ENCODE measurements at places on chromosomes 5 and 9.
A peak's percentile ranks its signal among the peaks of the same experiment; 100 is the strongest.

DNA sequence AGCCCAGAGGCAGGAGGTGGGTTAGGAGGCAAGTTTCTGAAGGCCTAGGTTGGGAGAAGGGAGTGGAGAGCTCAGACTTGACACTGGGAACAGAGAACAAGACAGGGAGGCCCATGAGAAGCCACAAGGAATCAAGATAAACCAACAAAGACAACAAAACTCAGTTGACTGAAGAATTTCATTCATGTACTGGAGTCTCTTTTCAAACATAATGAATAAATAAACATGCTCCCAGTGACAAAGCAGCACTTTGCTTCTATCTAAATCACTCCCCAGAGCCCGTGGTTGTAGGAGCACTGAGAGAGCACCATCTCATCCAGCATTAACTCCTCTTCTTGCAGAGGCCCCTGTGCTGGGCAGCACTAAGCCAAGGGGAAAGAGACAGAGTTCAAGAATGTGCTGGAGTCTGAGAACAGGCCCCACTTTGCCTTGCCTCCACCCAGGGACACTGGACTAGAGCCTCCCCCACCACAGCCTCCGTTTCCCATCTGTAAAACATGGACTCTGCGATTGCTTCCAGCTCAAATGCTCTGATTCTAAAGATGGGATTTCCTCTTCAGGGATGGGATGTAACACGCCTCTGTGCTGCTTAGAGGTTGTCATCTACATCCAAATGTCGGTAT lies 282.0 kb downstream of the SPOCK1 start:
- H3K27me3 ChIP-seq, result no peaks in the 10 kb centered on the region
- H3K4me1 ChIP-seq, result peaks cover 77% of the 10 kb centered on the region
- no peaks in the 10 kb centered on the region for H3K36me3 ChIP-seq

- H3K4me3 ChIP-seq, result no peak overlapping the region
- H3K4me1 ChIP-seq, result no peaks in the 10 kb centered on the region
- no peak for DNase-seq
- no peak overlapping the region for H3K27ac ChIP-seq
- H3K36me3 ChIP-seq, result no peaks in the 10 kb centered on the region
Measured at GRCh38 chr5:142204219-142204618, 95.6 kb downstream of the NDFIP1 start.

DNA sequence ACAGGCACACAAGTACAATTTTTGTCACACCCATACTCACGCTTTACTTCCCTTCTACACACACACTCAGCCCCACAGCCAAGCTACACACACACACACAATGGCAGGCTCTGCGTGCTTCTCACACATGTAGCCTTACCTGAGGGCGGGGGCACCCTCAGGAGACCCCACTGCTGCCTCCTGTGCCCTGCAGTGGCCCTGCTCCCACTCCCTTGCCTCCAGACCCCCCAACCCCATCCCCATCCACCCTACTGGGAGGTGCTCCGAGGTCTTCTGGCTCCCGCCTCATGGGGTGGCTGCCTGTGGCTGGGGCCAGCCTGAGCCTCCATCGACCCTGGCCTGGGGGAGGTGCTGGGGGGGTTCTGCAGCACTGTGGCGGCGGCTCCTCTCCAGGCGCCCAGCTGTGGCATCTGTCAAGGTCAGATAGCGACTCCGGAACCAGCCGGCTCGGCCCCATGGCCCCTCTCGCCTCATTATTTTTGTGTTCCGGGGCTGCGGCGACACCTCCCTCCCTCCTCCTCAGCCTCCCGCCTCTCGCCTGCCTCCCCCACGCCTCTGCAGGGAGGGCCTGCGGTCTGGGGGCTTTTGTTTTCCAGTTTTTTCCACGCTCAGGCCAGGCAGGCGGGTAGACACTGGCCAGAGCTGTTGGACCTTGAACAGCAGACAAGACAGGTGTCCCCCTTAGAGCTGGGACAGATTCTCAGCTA lies 21.7 kb downstream of the CXXC5 start:
- peaks cover 100% of the 10 kb centered on the region for H3K4me1 ChIP-seq
- peak; percentile 85 for DNase-seq
- peak overlapping the region; percentile 82 for H3K27ac ChIP-seq
- H3K4me3 ChIP-seq, result no peak overlapping the region
- H3K36me3 ChIP-seq, result no peaks in the 10 kb centered on the region

- no peaks in the 10 kb centered on the region for H3K36me3 ChIP-seq
- H3K27me3 ChIP-seq, result no peaks in the 10 kb centered on the region
- H3K27ac ChIP-seq, result no peak overlapping the region
- H3K4me3 ChIP-seq, result no peak overlapping the region
- no peaks in the 10 kb centered on the region for H3K4me1 ChIP-seq
- peak; percentile 9 for DNase-seq
Measured at GRCh38 chr9:93667006-93667405, 90.6 kb downstream of the PHF2 start.

GRCh38 chr9:97954550-97954989 lies 16.6 kb upstream of the HEMGN start:
- no peaks in the 10 kb centered on the region for H3K36me3 ChIP-seq

GRCh38 chr5:40762705-40763104 lies 6.9 kb upstream of the TTC33 start:
- no peak for DNase-seq
- no peaks in the 10 kb centered on the region for H3K27me3 ChIP-seq
- H3K27ac ChIP-seq, result no peak overlapping the region
- H3K4me3 ChIP-seq, result no peak overlapping the region
- H3K4me1 ChIP-seq, result no peaks in the 10 kb centered on the region

- no peaks in the 10 kb centered on the region for H3K36me3 ChIP-seq
- no peak overlapping the region for H3K4me3 ChIP-seq
Measured at GRCh38 chr5:101653996-101654395, 642.1 kb downstream of the SLCO4C1 start.

- H3K4me1 ChIP-seq, result no peaks in the 10 kb centered on the region
- no peaks in the 10 kb centered on the region for H3K36me3 ChIP-seq
- H3K4me3 ChIP-seq, result no peak overlapping the region
- no peak for DNase-seq
Measured at GRCh38 chr9:4904322-4905134, 80.5 kb upstream of the JAK2 start.

GRCh38 chr9:89466451-89467277 lies 31.2 kb downstream of the SEMA4D start:
- H3K4me1 ChIP-seq, result no peaks in the 10 kb centered on the region
- no peak overlapping the region for H3K4me3 ChIP-seq
- no peak overlapping the region for H3K27ac ChIP-seq
- H3K27me3 ChIP-seq, result no peaks in the 10 kb centered on the region
- DNase-seq, result no peak

Measured in body of pancreas (tissue), 4 donors.